SHP77 (cell line): ENCODE measurements at places on chromosomes 2 and 18.

DNA sequence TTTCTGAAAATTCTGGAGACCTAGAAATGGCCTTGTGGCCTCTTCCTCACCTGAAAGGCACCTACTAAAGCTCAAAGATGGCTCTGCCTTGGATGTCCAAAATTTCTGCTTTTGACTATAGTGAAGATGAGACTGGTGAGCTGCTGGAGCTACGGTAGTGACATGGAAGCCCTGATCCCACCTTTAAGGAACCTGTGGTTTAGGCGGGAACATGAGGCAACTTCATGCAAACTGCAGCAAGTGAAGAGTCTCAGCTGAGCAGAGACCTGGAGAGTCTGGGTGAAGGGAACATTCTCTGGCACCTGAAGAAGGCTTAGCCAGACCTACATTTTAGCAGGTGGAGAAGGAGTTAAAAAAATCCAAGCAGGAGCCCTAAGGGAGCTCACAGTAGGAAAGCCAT, 40.0 kb downstream of the GORASP2 start:
- no peak for DNase-seq

DNA sequence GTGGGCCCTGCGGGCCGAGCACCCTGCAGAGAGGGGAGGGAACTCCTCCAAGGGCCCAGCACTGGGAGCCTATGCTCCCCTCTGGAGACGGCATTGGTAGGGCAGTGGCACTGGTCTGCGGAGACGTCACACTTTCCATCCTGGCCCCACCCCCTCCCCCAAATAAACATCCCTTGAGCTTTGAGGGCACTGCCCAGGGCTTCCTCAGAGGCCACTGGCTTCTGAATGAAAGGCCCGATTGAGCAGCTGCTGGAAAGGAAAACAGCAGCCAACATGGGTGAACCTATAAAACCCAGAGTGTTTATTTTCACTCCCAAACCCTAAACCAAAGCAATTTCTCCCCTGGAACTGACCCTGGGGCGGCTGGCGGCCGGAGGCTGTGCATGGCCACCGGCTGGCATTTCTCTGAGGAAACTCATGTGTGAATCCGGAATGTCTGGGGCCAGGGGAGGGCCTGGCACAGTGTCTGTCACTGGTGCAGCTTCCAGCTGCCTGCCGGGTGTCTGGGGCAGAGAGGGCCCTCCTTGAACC, 138.9 kb downstream of the DYSF start:
- DNase-seq: peak; percentile 20

- no peak for DNase-seq
These were observed 430.2 kb downstream of the MEIS1 start for GRCh38 chr2:66865161-66865560.

DNA sequence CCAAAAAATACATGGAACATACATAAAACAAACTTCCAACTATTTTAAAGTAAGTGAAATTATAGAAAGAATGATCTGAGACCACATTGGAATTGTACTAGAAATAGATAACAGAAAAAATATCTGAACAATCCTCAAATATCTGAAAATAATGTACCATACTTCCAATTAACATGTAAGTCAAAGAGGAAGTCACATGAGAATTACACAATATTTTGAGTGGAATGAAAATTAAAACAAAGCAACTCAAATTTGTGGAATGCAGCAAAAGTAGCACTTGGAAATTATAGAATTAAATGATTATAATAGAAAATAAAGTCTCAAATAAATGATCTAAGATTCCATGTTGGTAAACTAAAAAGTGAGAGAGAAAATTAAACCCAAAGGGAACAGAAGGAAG, 38.3 kb upstream of the CTIF start:
- no peak for DNase-seq

DNA sequence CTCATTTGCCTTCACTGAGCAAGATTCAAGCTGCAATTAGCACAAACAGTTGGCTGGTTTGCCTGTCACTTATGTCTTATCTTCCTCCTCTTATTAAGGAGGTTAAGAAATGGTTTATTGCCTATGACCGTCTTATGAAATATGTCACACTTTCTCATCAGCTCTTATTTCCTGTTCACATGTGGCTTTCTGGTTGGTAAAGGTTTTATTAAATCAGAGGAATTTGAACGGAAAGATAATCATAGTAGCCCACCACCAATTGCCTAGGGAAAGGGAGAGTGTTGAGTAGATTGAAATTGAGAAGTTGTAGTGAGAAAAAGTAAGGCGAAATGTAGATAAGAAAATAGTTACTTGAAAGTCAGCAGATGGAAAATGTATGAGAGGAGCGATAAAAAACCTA, 4.2 kb upstream of the IL1R1 start:
- DNase-seq: no peak

- DNase-seq: no peak
These were observed 923.2 kb downstream of the CPS1 start for GRCh38 chr2:211479536-211480150.

GRCh38 chr2:58266211-58266610, 25.1 kb upstream of the FANCL start:
- DNase-seq: no peak

DNA sequence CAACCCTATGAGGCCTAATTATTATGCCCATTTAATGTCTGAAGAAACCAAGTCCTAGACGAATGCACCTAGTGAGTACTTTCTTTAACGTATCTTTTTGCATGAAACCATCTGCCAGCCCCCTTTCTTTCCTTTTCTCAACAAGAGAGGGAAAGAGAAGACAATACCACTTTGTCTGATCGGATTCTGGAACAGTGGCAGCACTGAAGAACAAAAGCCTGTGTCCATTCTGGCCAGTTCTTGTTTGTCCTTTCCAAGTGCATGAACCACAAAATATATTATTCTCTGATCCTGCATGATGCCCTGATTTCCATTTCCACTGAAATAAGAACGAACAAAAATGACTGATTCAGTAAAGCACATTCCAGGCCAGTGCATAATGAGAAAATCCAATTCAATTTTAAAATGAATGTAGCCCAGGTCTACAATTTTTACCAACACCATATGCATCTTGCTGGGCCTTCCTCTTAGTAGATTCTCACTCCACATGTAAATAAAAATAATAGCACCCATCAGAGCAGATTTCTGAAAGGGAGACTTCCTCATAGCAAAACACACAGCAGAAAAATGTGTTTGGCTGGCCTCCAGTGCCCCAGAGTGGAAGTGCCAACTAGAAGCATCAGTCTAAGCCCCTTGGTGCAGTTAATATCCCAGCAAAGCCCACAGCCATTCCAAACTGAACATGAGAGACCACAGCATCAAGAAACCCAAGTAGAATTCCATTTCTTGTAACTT, 422.6 kb upstream of the ID2 start:
- no peak for DNase-seq

DNA sequence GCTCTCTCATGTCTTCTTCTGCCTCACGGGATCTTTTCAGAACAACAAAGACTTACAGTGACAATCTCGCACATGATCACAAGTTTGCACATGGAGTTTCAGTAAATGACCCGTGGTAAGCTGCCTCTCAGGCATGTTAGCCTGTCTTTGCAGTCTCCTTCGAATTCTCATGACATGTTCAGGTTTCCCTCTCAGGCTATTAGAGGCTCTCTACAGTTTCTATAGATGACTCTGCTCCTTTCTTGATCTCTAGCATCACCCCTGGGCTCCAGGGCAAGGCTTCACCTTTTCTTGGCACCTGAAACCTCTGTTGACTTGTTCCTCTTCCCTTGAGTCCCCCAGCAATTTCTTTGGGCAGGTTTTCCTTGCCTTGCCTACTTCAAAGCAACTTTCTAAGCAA, 23.0 kb downstream of the MPP4 start:
- DNase-seq: no peak

GRCh38 chr2:219378163-219378851, 9.4 kb downstream of the DNPEP start:
- no peak for DNase-seq

DNA sequence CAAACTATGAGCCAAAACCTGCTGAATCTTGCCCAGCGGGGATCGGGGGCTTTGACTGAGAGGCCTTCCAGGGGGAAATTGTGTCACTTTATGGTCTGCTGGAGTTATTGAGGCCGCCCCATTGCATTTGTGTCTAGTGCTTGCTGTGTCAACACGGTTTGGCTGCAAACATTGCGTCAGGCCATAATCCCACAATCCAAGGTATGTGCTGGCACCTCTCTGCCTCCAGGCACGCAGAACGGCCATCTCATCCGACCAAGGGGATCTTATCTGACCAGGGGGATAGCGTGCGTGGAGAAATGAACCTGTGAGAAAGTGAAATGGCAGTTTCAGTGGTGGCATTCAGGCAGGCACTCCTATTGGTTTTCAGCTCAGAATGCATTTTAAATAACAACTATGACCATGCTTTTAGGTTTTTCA, 18.1 kb upstream of the LYPD6B start:
- peak; percentile 72 for DNase-seq

GRCh38 chr2:45960057-45960863, 308.8 kb downstream of the PRKCE start:
- no peak for DNase-seq

- no peak for DNase-seq
These were observed 33.2 kb downstream of the B3GNT2 start for GRCh38 chr2:62229082-62229605.

GRCh38 chr2:166665991-166666940, 172.2 kb upstream of the SCN7A start:
- DNase-seq: no peak

DNA sequence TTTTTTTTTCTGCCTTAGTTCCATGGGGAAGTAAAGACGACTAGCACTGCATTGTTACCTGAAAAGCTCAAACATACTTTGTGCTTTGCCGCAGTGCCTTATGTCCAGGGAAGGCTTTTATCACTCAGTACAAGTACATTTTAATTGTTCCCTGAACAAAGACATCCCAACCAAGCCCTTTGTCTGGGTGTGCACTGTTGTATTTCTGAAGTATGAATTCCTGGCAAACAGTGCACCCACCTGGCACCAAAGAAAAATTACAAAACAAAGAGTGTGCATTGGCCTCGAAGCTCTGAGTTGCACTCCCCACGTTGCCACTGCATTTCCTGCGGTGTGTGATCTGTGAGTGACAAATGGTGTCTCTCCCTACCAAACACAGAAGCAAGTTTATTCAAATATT, 858.5 kb upstream of the PIK3C3 start:
- DNase-seq: peak; percentile 23

GRCh38 chr18:79560042-79560860, 119.4 kb upstream of the CTDP1 start:
- DNase-seq: no peak

DNA sequence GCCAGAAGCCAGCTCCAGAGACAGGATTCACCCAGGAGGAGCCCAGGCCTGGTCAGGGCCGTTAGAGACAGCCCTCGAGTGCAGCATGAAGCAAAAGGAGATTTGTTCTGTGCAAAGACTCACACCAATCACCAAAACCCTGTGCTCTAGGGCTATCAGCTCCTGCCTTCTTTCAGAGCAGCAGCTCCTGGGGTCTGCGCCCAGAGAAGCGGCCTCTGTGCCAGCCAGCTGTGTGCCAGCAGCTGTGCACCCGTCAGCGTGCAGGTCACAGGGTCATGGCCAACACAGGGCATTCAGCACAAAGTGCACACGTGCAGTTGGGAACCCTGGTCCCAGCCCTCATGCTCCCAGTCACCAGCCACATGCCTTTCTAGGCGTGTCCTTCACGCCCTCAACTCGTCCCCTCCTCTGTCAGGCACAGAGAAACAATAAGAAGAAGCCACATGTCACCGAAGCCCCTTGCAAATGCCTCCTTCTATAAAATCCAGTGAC, 49.3 kb downstream of the ZNF516 start:
- DNase-seq: no peak

GRCh38 chr2:69380072-69380917, 6.7 kb downstream of the GFPT1 start:
- DNase-seq: no peak
